Stimulated activated CD4-positive, alpha-beta T cell treated with anti-CD3 and anti-CD28 coated beads, Interleukin-1b, Interleukin-23, amount 100 ng/mL, for 24 hours (primary cell): ENCODE measurements at places on chromosomes 7 and 10.

DNA sequence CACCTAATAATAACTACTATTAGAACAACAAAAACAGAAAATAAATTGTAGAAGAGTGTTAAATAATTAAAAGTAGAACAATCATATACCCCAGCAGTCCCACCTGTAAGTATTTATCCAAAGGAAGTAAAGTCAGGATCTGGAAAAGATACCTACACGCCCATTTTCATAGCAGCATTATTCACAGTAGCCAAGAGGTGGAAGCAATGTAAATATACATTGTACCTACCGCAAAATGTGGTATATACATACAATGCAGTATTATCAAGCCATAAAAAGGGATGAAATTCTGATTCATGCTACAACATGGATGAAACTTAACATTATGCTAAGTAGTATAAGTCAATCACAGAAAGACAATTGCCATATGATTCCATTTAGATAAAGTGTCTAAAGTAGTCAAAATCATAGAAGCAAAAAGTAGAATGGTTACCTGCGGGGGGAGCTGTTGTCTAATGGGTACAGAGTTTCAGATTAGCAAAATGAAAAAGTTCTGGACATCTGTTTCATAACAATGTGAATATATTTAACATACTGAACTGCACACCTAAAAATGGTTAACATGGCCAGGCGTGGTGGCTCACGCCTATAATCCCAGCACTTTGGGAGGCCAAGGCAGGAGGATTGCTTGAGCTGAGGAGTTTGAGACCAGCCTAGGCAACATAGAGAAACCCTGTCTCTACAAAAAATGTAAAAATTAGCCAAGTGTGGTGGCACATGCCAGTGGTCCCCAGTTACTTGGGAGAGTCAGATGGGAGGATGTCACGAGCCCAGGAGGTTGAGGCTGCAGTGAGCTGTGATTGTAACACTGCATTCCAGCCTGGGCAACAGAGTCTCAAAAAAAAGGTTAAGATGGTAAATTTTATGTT, 6.0 kb upstream of the TMED4 start:
- no peak for DNase-seq

- no peak for DNase-seq
Observed at GRCh38 chr7:6705959-6706665, 635 bp downstream of the ZNF12 start.

- DNase-seq, result no peak
Observed at GRCh38 chr10:61961278-61961677, 59.8 kb downstream of the ARID5B start.

DNA sequence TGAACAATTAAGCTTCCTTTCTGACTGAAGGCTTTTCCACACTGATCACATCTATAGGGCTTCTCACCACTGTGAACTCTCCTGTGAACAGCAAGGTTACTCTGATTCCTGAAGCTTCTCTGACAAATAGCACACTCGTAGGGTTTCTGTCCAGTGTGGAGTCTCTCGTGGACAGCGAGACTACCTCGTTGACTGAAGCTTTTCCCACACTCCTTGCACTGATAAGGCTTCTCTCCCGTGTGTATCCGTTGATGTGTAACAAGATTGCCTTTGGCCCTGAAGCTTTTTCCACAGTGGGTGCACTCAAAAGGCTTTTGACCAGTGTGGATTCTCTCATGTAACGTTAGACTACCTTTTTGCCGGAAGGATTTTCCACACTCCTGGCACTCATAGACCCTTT, 4.4 kb downstream of the ZNF32 start:
- no peak for DNase-seq

GRCh38 chr7:152336754-152337368, 98.9 kb downstream of the KMT2C start:
- DNase-seq, result no peak

DNA sequence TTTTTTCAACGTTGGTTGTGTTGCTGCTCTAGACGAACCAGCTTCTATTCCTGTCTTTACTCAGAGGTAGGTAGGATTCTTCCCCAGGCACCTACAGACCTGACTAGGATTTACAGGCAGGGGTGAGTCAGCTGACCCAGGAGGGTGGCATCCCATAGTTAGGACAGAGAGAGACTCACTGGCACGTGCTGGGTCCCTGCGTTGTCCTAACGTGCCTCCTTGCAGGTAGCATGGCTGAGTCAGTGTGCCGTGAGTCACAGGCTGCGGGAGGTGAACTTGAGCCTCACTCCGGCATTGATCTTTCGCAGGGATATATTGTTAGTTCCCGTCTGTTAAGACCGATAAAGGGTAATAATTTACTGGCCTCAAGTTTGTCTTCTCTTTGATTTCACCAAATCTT, 96.5 kb downstream of the PFKFB3 start:
- no peak for DNase-seq

GRCh38 chr10:102119417-102120141, 589 bp downstream of the LDB1 start:
- no peak for DNase-seq

DNA sequence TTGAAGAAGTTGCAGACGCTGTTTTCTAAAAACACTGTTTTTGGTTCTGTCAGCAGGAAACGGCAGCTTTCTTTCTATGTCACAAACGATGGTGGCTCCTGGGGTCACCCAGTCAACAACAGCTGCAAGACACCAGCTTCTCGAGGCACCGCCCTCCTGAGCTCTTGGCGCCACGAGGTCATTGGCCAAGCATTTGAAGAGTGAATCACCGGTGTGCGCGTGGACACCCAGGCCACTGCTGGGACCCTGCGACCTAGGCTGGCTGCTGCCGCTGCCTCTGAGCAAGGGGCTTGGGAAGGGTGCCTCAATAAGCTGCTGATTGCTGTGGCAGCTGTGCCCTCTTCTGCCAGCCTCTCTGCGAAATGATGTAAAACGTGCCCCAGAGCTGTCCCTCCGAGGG, 22.5 kb upstream of the VIPR2 start:
- no peak for DNase-seq

GRCh38 chr10:119306986-119307392, 99.6 kb downstream of the GRK5 start:
- no peak for DNase-seq

- DNase-seq, result no peak
Observed at GRCh38 chr10:133306941-133307379, 1.7 kb downstream of the TUBGCP2 start.

GRCh38 chr10:85491652-85492051, 874.9 kb downstream of the GRID1 start:
- DNase-seq, result no peak

DNA sequence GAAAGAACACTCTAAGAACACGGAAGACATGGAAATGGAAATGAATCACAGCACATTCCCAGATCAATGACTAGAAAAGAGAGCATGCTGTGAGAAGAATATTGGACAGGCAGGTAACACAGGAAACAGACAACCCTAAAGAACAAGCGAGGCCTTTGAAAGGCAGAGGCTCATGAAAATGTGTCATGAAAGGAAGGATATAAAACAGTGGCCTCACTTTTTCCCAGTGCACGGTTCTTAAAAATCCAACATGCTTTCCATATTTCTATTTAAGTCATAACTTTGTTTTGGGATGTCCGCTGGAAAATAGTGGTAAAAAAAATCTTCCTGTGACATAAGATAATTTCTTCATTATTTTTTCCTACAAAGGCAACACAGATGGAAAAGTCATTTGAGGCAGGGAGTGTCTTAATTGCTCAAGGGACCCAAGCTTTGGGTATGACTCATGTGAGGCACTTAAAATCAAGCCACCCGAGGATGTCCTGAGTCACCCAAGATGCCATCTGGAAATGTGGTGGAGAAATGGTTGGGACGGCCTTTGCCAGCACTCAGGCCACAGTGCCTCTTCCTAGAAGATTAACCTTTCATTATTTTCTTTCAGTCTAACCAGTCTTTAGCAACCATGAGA, 17.0 kb downstream of the ITIH5 start:
- DNase-seq, result no peak

- no peak for DNase-seq
Observed at GRCh38 chr10:77526868-77527617, 110.6 kb downstream of the KCNMA1 start.

DNA sequence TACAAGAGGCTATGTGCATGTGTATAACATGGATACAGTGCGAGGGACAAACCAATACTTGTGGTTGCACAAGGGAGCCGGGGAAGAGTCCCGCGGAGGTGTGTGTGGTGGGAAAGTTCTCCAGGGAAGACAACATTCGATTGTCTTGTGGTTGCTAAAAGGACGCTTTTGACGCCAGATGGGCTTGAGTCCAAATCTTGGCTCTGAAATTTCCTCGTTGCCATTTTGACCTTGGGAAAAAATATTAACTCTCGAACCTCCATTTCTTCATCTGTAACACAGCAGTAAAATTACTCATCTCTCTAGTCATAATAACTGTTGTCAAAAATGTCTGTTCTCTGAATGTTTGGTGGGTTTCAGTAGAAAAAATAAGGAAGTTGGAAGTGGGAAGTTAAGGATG, 16.5 kb downstream of the PLXDC2 start:
- no peak for DNase-seq

- no peak for DNase-seq
Observed at GRCh38 chr10:23694446-23694920, 255.6 kb downstream of the OTUD1 start.

- DNase-seq, result no peak
Observed at GRCh38 chr10:110619514-110620397, 24.4 kb upstream of the RBM20 start.

- no peak for DNase-seq
Observed at GRCh38 chr7:54186336-54186735, 355.8 kb upstream of the VSTM2A start.

DNA sequence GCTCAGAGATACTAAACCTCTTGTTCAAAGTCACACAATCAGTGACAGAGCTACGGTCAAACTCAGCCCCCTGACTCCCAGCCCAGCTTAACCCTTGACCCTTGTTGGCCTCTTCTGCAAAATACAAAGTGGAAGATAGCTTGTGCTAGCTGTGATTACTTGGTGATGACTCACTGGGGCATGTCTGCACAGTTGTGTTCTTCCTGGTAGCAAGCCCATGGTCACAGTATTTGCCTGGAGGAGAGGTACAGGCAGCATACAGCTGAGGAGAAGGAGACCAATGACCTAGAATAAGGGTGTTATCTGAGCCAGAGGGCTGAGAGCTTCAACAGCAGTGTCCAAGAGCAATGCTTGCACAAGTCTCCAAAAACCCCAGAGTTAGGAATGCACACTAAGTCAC, 5.7 kb upstream of the HSPA12A start:
- no peak for DNase-seq

- DNase-seq, result no peak
Observed at GRCh38 chr10:79052291-79053080, 16.3 kb upstream of the ZMIZ1 start.

DNA sequence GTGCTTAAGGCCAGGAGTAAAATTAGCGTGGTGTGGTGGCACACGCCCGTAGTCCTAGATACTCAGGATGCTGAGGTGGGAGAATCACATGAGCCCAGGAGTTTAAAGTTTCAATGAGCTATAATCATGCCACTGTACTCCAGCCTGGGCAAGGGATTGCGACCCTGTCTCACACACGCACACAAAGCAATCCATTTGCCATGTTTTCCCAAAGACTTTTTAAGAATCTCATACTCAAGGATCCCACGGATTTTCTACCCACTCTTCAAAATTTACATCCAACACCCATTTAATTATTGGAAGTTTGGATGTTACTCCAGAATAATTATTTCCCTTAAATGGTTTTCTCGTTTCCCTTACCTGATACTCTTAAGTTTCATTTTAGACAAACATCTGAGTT, 47.9 kb downstream of the IGF2BP3 start:
- no peak for DNase-seq

GRCh38 chr10:22554461-22555182, 159.8 kb downstream of the PIP4K2A start:
- no peak for DNase-seq

DNA sequence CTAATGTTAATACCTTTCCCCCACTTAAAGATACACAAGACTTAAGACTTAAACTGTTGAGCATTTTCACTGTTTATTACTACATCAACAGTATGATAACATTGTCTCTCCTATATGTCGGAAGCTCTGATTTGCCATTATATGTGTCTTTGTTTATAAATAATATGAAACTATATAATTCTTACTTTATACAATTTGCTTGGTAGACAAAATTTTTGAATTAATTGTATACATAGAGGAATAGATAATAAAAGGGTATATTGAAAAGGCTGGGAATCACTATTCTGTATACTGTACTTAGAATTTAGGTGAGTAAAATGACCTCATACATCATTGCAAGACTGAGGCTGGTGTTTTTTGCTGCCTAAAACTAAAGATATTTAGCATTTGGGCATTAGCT, 82.1 kb upstream of the HDAC9 start:
- no peak for DNase-seq

DNA sequence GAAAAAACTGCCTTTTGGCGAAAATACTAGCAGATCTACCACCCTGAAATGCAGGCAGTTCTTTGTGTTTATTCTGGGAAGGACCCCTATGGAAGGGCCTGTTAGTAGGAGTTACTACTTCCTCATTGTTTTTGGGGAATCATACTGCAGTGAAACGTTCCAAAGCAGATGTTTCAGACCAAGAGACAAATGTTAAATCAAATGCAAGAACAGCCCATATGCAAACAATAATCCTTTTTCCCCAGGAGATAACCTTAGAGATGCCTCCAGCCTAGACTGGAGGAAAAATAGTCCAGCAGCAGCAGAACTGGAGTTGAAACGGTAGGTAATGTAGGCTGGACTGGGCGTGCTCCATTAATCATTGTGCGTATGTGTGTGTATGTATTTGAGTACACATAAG, 65.9 kb upstream of the VWDE start:
- DNase-seq, result no peak

GRCh38 chr10:96387601-96388000, 28.8 kb upstream of the OPALIN start:
- no peak for DNase-seq

GRCh38 chr7:113087071-113087998, 708 bp upstream of the GPR85 start:
- DNase-seq, result no peak

DNA sequence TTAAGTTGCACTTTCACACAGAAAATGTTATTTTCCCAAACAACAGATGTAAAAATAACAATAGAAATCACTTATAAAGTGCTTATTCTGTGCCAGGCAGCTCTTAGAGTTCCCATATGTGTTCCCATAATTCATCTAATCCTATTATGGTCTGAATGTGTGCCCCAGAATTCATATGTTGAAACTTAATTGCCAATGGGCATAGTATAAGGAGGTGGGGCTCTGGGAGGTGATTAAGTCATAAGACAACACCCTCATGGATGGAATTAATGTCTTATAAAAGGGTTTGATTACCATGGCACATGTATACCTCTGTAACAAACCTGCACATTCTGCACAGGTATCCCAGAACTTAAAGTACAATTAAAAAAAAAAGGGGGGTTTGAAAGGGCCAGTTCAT, 92.7 kb downstream of the FZD1 start:
- no peak for DNase-seq

DNA sequence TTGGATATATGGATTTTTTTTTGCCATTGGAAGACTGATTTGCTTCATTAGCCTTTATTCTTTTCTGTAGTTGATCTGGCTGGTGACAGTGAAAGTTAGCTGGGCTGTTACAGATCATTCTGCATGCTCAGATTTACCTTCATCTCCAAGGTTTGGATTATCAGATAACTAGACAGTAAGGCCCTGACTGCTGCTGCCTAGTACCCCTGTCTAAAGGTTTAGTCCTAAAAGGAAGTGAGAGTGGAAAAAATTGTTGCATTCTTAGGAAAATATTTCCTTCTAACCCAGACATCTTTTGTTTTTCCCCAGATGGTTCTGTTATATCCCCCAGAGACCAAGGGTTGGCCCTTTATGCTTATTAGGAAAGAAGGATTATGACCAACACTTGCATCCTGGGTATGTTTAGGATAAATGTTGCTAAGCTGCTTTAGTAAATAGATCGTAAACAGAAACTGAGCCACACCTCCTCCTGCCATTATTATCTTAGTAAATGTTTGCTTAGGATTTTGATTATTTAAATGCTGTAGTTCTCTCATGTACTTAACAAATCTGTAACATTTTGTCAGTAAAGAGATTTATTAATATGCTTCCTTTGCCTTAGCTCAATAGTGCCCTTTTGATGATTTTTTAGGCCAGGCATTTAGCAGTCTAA, 44.4 kb downstream of the MCU start:
- DNase-seq, result no peak
